Stimulated activated CD4-positive, alpha-beta T cell treated with anti-CD3 and anti-CD28 coated beads, Interleukin-4, amount 100 ng/mL, for 24 hours (primary cell): ENCODE measurements at places on chromosomes 5 and 9.

DNA sequence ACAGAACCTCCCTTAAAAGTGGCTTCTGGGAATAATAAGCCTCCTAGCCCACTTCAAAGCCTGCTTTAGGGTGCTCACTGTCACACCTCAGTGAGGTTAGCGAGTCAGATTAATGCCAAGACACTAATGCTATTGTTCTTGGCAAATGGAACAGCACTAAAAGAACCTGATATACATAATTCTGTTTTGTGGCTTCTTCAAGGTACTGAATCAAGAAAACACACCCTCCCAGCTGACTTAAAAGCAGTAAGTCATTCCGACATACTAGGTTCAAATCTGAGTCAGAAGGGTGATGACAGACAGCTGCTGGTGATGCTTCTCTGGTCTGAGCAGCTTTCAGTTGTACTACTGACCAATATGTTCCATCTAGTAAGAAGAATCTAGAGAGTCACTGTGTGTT, 121.6 kb downstream of the OXCT1 start:
- DNase-seq: peak; percentile 32

- no peak for DNase-seq
Observed at GRCh38 chr5:76125346-76125745, 42.2 kb downstream of the SV2C start.

GRCh38 chr5:13606051-13606450, 338.4 kb downstream of the DNAH5 start:
- DNase-seq: no peak

DNA sequence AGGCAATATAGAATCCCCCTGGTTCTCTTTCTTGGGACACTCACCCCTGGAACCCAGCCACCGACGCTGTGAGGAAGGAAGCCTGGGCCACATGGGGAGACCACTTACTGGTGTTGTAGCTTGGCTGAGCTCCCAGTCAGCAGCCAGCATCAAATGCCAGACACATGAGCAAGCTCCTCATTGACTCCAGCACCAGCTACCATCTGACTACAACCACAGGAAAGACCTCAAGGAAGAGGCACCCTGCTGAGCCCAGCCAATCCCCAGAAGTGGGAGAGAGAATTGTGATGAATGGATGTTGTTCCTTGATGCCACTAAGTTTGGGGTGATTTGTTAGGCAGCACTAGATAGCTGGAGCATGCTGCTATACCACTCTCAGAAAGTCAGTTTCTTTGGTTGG, 36.0 kb downstream of the BNIP1 start:
- DNase-seq: no peak

DNA sequence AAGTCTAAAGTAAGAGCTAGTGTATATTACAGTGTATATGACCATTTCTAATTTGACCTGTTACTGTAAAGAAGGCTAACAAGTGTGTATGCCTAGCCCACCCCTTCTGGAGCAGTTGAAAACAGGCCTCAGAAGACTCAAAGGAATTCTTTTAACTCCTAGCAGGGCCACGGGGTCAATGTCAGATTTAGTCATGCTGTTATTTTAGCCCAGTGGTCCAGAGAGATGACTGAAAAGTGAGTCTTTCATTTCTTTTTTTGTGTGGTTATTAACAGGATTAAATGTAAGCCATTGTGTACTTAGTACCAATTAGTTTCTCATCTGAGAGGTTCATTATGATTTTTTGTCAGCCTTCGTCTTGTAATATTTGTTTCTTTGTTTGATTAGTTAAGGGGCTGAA, 24.4 kb downstream of the ZCCHC7 start:
- DNase-seq: no peak

- DNase-seq: no peak
Observed at GRCh38 chr5:156851880-156852279, 1.8 kb downstream of the PPP1R2B start.

GRCh38 chr9:60545878-60546385, 368.3 kb upstream of the SPATA31A5 start:
- DNase-seq: no peak

- no peak for DNase-seq
Observed at GRCh38 chr5:65728218-65728617, 6.2 kb downstream of the NLN start.

GRCh38 chr5:72138943-72139521, 31.8 kb downstream of the MAP1B start:
- peak; percentile 39 for DNase-seq

DNA sequence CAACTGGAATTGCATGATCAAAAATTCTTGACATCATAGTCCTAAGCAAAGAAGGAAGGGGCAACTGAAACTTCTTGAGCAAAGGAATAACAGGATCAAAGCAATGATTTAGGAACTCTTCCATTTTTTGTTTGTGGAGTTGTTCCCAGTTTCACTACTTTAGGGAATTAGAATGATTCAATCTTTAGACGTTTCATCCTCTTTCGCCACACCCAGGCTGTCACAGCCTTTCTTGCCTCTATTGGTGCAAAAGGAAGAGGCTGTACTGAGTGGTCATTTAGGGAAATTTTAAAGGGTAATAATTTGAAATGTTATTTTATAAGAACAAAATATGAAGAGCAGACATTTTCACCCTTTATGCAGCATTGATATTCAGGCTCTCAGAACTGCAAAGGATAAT, 1026.0 kb upstream of the ARRDC3 start:
- DNase-seq: no peak
